ENCODE measurements at places on chromosomes 5 and 9.

GRCh38 chr9:18385696-18386490 is 88.1 kb upstream of the ADAMTSL1 start:
- no peak for DNase-seq

DNA sequence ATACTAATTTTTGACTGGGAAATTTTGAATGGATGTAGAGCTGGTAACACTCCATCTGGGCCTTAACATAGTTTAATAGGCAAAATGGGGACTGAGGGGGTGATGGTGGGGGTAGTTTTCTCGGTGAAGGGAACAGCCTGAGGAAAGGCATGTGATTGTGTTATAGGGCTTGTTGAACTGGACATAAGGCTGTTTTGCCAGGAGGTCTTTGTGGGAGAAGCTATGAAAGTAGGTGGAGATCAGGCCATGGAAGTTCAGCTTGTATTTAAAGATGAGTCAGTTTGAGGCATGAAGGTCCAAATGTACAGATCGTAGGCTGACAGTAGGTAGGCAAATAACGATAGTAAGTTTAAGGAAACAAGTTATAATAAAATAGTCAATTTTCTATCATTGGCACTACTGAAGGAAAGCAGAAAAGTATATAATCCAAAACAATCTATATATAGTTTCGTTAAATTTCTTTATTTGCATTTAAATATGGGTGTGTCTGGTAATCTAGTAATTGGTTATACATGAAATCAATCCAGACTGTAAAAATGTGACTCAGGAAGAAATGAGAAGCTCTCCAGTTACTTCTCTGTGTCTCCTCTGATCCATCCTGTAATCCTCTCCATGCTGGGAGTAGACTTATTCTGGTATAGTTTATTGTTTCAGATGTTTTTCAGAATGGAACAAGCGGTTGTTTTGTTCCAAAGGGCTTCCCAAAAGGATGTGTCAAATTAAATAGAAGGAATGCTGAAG is 2.8 kb downstream of the CSNK1G3 start:
- no peak for DNase-seq

GRCh38 chr5:134124289-134125038 is 10.0 kb downstream of the TCF7 start:
- no peak for DNase-seq

GRCh38 chr5:81639556-81639955 is 111.3 kb downstream of the SSBP2 start:
- DNase-seq, result no peak

GRCh38 chr5:172926008-172926523 is 33.2 kb upstream of the RPL26L1 start:
- DNase-seq, result no peak

GRCh38 chr5:108168915-108169314 is 213.0 kb downstream of the FBXL17 start:
- DNase-seq, result no peak

GRCh38 chr9:69018737-69019136 is 4.8 kb upstream of the PRKACG start:
- DNase-seq, result no peak

- no peak for DNase-seq
These were observed 339.0 kb upstream of the KIF2A start for GRCh38 chr5:61966997-61967396.

DNA sequence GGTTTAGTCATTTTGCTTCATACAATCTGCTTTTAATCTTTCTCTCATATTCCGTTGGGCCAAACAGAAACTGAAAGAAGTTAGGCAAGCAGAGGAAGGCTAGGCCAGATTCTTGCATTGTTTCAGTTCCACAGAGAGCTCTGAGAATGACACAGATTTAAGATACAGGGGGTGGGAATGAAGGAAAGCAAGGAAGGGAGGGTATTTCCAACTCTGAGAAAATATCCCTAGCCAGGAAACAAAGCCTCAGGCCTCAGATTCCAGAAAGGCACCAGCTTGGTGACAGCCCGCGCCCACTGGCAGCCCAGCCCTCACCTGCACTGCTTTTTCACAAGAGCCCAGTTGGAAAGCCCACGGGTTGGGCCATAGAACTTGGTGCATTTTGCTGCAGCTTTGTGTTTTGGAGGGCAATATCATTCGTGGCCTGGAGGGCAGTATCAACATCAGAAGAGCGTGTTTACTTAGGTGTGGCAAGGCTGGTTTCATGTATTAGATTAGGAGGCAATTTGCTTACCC is 63.5 kb downstream of the ENC1 start:
- no peak for DNase-seq

- DNase-seq, result no peak
These were observed 56.1 kb downstream of the EBF1 start for GRCh38 chr5:159043590-159043989.

- DNase-seq, result no peak
These were observed 237.5 kb downstream of the CD180 start for GRCh38 chr5:66958980-66959641.

DNA sequence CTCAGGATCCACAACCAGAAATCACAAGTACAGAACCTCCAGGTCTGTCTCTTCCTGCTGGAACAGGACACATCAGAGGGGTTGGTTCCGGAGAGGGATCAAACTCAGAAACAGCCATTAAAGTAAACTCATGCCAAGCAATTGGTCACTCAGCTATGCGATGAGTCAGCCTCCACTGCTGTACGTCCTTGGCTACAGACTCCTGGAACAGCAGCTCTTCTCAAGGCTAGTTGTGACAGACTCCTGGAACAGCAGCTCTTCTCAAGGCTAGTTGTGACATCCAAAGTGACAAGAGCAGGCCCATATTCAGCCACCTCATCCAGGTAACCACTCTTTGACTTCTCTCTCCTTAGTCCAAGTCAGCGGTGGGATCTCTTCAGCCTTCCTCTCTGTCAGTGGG is at the start of gene SPINK13:
TSS of gene SPINK13 (plus strand) at position 229 of the 400 bp plus-strand sequence. CDS start 1,279 bp downstream, outside the sequence.
- no peak for DNase-seq

- DNase-seq, result no peak
These were observed 43.9 kb downstream of the PDZD2 start for GRCh38 chr5:31682851-31683250.

DNA sequence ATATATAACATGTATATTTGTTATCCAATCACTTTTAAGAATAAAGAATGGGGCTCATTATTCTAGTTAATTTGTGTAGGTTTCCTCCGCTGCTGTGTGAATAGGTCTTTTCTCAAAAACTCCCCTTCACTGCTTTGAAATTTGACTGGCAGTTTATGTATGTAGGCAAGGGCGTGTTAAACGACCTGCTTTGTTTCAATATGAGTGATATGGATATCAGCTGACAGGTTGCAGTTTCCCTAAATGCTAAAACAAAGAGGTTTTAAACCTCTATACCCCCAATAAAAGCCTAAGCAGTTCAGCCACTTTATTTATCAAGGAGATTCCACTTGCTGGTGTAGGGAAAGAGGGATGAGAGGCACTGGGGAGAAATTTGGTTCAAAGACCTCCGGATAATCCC is 159.6 kb downstream of the TMEM167A start:
- DNase-seq, result no peak

DNA sequence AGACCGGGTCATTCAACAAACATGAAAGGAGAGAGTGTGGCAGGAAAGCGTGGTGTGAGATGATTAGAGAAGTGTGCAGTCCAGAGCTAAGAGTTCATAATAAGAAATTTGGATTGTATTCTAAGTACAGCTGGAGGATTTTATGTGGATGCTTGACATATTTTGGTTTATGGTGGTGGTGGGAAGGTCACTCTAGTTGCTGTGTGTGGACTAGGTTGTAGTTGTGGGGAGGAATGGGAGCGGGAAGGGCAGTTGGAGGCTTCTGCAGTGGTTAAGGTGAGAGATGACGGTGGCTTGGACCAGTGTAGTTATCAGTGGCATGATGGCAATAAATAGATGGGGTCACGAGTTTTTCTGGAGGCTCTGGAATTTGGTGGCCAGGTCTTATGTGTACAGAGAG is 45.7 kb upstream of the GPR151 start:
- no peak for DNase-seq

- DNase-seq, result no peak
These were observed 28.7 kb downstream of the DYNC2I2 start for GRCh38 chr9:128627906-128628305.

- no peak for DNase-seq
These were observed 134.6 kb upstream of the TUT7 start for GRCh38 chr9:86488794-86489193.

GRCh38 chr5:149289301-149289700 is 17.6 kb downstream of the AFAP1L1 start:
- DNase-seq, result no peak

DNA sequence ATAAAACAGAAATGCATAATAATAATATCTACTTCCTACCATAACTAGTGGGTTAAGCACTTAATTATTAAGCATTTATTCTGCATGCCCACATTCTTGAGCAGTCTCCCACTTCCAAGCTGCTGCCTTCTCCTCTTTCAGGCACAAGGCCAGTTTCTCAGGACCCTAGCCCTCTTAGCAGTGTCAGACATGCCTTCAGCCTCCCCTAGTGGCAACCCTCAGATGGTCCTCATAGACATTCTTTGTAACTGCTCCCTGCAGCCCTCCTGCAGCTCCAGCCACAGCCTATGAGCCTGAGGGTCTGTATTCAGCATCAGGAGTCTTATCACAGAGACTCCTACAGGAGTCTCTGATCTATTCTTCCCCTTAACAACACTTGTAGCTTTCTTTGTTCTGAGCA is 3.9 kb downstream of the IL9 start:
- no peak for DNase-seq

DNA sequence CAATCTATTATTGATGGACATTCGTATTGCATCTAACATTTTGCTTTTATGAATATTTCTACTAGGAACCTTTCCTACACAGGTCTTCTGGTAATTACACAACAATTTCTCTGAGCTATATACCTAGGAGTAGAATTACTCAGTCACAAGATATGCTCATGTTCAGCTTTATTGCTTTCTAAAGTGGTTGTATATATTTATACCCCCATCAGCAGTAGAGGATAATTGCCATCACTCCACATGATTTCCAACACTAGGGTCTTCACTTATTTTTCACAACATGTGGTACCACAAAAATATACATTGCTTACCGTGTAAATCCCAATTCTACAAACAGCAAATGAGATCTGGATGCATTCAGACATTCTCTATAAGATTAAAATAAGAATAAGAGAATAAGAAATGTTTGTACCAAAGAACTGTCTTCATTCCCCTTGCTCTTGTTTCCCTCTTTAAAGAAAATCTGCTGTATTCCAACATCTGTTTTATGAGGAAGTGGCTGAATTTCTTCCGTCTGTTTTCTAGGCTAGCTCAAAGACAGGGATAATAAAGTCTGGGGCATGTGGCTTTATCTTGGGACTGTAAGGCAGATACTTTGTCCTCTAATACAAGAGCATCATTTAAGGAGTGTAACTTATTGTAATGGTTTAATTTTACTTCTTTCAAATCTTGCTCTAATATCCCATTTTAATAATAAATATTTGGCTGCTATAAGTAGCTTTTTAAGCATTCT is 28.2 kb downstream of the ARL15 start:
- DNase-seq, result no peak
